ENCODE measurements at places on chromosomes 1 and 21. TPM values are rescaled to one million over a fixed set of nuclear protein-coding genes. Genes with fewer than 3 reads are reported as not detected.

- DNase-seq = no peak
Measured at GRCh38 chr1:179781962-179782361, 38.9 kb downstream of the FAM163A start.

- no peak for DNase-seq
Measured at GRCh38 chr21:46399129-46399528, 59.6 kb upstream of the DIP2A start.

DNA sequence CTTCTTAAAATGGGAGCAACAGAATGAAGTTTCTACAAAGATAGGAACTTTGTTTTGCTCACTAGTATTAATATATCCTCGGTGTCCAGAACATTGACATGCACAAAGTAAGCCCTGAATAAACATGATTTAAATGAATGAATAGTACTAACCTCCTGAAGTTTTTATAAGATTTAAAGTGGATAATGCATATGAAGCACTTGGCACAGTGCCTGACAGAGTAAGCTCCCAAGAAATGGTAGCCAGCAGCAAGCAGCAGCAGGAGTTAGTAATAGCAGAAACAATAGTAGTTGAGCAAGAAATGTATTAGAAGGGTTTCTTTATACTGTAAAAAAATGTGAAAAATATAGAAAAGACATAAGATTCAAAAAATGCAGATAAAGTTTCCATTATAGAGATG lies 258.1 kb upstream of the C1orf87 start:
- DNase-seq = no peak

- no peak for DNase-seq
Measured at GRCh38 chr1:203175237-203175826, at the start of gene MYBPH. Gene MYBPH (minus strand): TSS chr1:203175826. CDS start chr1:203175755, 71 bp downstream.

AMY1C gene
- total RNA-seq = not detected

OR2T3 gene
- total RNA-seq = not detected
